NCI-H510A (cell line): ENCODE measurements at places on chromosomes 16 and 17.

DNA sequence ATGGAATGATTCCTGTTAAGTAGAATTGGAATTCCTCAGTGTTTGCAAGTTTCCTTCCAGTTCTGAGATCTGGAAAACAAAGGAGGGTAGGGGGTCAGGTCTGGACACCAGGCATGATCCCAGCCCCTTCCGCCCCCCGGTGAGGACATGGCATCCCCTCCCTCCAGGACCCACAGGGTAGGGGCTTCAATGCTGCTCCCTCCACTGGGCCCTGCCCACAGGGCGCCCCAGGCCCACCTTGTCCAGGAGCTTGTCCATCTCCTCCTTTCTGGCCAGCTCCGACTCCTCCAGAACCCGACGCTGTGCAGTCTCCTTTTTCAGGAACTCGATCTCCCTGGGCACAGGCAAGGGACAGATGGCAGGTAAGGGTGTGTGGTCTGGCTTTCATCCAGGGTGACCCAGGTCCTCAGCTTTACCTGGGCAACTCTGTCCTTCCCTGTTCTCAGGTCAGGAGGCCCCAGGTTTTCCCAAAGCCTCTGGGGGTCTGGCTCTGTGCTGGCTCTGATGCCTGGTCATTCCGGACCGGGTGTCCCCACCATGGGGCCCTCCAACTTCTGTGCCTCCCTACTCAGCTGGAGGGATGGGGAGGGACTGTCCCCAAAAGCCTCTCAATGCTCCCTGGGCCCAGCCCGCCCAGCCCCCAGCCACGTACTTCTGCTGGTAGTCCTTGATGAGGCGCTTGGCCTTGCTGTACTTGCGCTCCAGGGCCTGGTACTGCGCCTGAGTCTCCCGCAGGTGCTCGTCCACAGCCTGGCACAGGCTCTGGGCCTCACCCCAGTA is 5.5 kb upstream of the SAMD14 start:
- no peak for DNase-seq

DNA sequence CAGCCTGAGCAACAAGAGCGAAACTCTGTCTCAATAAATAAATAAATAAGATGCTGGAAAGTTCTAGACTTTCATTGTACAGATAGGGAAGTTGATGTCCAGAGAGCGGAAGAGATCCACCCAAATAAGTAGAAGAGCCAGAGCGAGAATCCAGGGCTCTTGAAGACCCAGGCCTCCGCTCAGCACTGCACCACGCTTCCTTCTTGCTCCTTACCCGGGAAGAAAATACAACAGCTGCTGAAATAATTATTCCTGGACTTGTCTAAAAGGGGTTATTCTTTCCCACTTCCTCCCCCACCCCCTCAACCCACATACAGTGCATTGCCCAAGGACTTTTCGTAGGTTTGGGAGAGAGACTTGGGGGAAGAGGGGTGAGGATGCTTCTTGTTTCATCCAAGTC is 26.7 kb downstream of the CDK5RAP3 start:
- DNase-seq, result no peak

DNA sequence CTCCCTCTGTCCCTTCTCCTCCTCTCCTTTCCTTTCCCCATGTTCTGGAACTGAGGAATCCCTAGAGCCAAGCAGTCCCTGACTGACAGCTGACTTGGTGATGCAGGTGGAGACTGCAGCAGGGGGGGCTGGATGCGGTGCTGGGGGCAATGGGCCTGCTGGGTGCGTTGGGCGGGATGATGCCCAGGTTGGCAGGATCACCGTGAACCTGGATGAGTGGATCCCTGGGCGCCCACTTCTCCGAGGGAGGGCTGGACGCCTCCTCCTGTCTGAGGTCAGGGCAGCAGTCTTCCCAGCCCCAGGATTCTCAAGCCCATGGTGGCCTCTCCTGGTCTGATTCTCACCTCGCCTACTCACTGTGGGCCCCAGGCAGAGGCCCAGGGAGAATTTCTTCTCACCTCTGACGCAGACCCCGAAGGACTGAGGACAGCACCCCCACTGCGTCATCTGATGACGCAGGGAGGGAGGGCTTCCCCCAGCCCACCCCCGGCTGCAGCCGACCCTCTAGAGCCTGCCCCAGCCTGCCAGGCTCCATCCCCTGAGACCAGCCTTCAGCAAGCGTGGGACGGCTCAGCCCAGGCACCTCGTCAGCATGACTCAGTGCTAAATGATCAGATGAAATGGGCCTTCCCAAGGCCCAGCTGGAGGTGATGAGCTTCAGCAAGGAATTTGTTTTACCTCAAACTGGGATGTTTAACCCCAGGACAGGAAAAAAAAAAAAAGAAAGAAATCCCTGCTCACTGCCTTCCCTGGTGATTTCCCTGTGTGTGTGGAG is 188.0 kb upstream of the TNRC6C start:
- DNase-seq, result no peak

GRCh38 chr16:51763072-51763661 is 612.1 kb upstream of the SALL1 start:
- DNase-seq, result peak; percentile 6

DNA sequence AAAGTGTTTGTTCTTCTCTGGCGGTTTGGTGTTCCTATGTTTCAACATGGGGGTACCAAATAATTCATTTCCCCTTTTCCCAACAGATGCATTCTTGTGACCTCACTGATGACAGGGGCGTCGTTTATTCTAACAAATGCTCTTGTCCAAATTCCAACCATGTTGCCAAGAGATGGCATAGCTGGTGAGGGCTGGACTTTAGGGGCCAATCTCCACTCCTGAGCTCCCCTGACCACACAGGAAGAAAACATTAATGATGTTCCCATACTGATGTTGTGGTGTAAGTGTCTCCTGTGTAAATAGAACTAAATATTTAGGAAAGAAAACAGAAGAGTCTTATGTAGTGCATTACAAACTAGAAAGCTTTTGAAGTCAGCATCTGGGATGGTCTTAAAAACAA is 431.6 kb downstream of the CDH13 start:
- DNase-seq, result no peak

- no peak for DNase-seq
Observed at GRCh38 chr17:33523577-33523981, 230.5 kb upstream of the ASIC2 start.

DNA sequence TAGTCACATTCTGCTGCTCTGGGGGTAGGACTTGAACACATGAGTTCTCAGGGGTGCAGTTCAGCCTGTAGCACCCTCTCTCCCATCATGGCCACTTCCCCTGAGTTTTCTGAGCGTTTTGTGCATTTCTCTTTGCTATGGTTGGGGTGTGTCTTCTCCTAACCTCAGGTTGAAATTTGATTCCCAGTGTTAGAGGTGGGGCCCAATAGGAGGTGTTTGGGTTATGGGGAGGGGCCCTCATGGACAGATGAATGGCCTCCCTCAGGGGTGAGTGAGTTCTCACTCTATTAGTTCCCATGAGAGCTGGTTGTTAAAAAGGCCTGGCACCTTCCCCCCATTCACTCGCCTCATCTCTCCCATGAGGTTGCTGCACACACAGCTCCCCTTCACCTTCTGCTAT is 101.1 kb downstream of the FOXL1 start:
- DNase-seq, result no peak

DNA sequence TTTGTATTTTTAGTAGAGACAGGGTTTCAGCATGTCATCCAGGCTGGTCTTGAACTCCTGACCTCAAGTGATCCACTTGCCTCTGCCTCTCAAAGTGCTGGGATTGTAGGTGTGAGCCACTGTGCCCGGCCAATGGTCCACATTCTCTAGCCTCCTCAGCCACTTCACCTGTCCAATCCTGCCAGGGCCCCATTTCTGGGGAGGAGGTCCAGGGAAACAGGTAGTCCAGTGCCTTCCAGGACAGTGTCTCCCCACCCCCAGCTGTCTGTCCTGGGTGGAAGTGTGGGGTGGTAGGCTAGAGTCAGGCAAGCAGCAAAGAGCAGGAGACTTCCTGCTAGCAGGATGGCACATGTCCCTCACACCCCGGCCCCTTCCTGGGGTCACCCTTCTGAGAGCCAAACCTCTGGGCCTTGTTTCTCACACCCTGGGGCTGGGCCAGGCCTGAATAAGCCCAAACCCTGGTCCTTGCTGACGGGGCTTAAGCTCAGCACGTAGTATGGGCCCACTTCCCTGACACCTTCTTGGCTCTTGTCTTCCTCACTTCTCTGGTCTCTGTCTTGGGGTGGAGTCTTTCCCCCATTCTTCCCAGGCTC is 5.0 kb downstream of the FHOD1 start:
- DNase-seq, result no peak
